ENCODE measurements at places on chromosomes 12 and 14. TPM values are rescaled to one million over a fixed set of nuclear protein-coding genes. Genes with fewer than 3 reads are reported as not detected.

TXNDC16 gene
- 2.6 TPM for polyA plus RNA-seq

KRT75 gene
- polyA plus RNA-seq = not detected

STRAP gene
- polyA plus RNA-seq = 98.2 TPM

KRT2 gene
- polyA plus RNA-seq = not detected

FOXG1 gene
- not detected for polyA plus RNA-seq

TMX1 gene
- polyA plus RNA-seq = 62.6 TPM
